ENCODE measurements at places on chromosomes 1 and 21.
A peak's percentile ranks its signal among the peaks of the same experiment; 100 is the strongest.

DNA sequence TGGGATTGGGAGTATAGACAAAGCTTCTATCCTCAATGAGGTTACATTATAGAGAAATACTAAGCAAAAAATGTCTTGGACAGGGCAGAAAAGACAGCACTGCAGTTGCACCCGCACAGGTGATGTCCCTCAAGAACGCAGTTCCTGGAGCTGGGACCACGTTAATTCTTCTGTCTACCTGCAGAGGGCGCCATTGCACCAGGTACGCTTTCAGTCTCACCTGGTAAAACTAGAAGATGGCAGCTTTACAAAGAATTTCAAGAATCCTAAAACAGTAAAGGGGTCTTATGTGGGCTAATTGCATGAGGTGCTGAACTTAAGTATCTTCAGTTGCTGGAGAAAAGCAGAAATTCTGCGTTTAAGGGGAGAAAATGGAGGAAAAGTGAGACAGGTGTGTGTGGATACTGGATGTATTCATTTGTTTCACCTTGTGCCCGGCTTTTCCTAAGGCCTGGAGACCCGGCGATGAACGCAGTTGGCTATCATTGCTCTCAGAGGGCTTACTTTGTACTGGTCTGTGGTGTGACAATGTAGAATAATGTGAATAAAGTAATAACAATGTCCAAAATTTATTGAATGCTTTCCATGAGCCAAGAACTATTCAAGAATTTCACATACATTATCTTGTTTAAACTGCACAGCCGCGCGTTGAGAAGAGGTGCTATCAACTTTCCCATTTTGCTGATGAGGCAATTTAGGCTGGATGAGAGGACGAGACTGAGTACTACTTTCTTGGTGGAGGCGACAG, 276.3 kb upstream of the GREM2 start:
- peak; percentile 17 for DNase-seq

DNA sequence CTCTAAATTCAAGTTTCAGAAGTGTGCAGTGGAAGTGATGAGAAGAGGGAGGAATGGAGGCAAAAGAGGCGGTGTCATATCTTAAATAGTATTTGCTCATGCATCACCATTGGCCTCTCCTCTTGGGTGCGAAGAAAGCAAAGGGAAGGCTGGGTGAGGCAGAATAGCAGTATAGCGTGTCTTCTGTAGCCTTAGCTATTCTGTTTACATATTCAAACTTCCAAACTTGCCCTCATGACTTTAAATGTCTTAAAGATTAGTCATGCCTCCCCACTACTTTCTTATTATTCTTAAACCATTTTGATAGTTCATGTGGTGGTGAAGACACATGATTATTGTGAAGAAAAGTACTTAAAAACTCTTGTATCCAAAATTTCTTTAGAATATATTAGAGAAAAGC, 104.6 kb upstream of the TENT5C start:
- DNase-seq, result peak; percentile 88

DNA sequence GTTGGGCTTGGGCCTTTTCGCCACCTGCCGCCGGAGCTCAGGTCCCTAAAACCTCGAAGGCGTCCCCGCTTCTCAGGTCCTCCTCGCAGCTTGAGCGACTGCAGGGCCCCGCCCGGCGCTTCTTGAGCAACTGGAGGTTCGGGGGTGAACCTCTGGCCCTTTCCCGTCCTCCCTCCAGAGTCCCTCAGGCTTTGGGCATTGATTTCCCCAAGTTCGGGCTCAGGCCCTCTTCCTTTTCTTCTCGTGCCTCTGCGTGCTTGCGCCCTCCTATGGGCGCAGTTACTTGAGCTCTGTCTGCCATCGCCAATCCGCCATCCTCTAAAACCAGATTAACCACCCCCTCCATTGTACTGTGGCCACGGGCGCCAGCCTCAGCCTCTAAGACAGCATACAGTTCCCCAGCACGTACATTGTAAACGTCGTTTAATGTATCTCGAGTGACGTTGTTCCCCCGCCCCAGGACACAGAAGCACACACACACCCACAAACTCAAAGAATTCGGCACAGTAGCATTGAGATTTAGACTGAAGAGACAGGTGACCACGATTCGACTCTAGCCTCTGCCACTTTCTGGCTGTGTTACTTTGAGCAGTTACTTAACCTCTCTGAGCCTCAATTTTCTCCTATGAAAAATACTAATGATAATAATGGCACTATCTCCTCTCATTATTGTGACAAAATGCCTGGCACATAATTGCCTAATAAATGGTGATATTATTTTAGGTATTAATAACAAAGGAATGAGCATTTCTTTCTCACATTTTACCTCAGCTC, 22.6 kb downstream of the BTG2 start:
- DNase-seq, result peak; percentile 66

DNA sequence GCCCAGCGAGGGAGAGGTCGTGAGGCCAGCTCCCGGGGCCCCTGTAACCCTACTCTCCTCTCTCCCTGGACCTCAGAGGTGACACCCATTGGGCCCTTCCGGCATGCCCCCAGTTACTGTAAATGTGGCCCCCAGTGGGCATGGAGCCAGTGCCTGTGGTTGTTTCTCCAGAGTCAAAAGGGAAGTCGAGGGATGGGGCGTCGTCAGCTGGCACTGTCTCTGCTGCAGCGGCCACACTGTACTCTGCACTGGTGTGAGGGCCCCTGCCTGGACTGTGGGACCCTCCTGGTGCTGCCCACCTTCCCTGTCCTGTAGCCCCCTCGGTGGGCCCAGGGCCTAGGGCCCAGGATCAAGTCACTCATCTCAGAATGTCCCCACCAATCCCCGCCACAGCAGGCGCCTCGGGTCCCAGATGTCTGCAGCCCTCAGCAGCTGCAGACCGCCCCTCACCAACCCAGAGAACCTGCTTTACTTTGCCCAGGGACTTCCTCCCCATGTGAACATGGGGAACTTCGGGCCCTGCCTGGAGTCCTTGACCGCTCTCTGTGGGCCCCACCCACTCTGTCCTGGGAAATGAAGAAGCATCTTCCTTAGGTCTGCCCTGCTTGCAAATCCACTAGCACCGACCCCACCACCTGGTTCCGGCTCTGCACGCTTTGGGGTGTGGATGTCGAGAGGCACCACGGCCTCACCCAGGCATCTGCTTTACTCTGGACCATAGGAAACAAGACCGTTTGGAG, 23.7 kb upstream of the TNFRSF1B start:
- DNase-seq, result no peak

DNA sequence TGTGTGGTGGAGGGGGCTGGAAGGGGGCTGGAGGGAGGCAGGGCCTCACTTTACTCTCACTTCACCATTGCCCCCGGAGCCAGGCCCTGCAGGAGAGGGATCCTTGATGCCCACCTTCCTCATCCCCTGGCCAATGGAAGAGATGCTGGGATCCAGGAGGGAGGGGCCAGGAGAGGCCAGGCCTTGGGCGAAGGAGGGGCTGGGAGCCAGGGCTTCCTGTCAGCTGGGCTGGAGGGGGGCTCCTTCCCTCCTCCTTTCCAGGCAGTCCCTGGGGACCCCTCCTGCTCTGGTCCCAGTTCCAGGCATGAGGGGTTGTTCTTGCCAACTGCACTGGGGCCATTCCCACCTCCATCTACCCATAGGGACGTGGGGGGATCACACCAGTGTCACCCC, 5.7 kb downstream of the AHDC1 start:
- peak; percentile 52 for DNase-seq

DNA sequence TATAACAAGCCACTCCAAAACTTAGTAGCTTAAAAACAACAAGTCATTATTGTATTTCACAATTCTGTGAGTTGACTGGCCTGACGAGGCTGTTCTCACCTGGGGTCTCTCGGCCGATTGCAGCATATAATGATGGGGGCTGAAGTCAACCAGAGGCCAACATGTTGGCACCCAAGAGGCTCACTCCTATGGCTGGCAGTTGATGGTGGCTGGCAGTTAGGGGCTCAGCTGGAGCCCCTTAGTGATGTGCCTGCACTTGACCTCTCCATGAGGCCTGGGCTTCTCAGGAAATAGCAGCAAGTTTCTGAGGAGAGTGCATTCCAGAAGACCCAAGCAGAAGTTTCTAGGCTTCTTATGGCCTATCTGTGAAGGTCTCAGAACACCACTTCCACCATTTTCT, 459.4 kb downstream of the NPHP4 start:
- no peak for DNase-seq

DNA sequence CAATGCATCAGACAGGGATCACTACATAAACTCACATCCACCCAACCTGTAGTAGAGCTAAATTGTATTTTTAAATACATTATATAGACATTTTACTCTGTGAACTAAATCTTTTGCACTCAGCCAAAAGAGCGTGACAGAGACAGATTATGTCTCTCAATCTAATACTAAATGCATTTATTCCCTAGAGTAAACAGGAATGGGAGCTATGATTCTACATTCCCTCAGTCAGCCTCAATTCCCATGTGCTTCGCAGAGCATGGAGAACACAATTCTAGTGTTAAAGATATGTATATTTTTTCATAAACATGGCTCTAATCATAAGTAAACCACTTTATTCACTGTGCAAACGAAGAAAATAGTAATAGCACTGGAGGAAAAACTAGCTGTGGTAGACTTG, 16.5 kb downstream of the PIGK start:
- DNase-seq, result no peak

GRCh38 chr1:59560807-59561450, 253.8 kb upstream of the HOOK1 start:
- DNase-seq, result peak; percentile 26

GRCh38 chr21:46110499-46111192, 12.7 kb downstream of the COL6A2 start:
- DNase-seq, result no peak

DNA sequence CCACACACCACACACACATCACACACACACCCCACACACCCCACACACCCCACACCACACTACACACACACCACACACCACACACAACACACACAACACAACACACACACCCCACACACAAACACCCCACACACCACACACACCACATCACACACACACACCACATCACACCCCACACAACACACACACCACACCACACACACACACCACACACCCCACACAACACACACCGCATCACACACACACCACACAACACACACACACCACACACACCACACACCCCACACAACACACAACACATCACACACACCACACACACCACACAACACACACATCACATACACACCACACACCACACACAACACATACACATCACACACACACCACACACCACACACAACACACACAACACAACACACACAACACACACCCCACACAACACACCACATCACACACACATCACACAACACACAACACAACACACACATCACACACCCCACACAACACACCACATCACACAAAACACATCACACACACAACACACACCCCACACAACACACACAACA, 2.4 kb downstream of the LYPD8 start:
- no peak for DNase-seq

DNA sequence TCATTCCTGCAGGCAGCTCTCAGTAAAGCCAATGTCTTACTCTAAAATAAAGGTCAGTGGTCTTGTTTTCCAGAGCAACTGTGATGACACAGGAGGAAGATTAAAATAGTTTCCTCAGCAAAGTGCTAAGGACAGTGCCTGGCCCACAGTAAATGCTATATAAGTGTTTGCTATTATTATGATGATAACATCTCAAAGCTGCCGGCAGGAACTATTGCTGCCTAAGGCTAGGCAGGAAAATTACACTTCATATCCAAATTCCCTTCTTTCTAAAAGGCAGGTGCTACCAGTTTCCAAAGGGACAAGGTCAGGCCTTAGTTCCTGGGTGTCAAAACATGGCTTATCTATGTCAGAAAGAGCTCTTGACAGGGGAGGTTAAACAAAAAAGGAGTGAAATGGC, 401.3 kb downstream of the HHAT start:
- no peak for DNase-seq
